Activated naive CD4-positive, alpha-beta T cell (primary cell): ENCODE measurements at places on chromosomes 1 and 21.

GRCh38 chr1:30596891-30597290, 126.5 kb downstream of the MATN1 start:
- no peak for DNase-seq

GRCh38 chr21:44891631-44892031, 18.1 kb upstream of the PTTG1IP start:
- no peak for DNase-seq

DNA sequence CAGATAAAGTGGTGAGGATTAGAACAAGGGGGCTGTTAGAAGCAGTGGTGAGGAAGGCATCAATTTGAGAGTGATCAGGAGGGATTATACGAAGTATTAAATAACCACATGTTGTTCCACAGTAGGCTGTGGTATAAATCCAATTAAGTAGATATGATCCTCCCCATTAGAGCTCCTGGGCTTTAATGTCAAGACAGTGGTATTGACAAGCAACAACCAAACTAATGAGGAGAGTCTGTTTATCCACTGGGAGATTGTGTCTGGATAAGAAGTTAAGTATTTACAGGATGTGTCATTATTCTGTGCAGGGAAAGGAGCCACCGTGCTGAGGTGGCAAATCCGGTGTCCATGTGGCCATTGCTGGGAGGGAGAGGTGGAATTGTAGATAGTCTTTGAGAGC, 5.8 kb downstream of the ACTN2 start:
- no peak for DNase-seq

- no peak for DNase-seq
Measured at GRCh38 chr1:221845650-221846371, 103.9 kb upstream of the DUSP10 start.

DNA sequence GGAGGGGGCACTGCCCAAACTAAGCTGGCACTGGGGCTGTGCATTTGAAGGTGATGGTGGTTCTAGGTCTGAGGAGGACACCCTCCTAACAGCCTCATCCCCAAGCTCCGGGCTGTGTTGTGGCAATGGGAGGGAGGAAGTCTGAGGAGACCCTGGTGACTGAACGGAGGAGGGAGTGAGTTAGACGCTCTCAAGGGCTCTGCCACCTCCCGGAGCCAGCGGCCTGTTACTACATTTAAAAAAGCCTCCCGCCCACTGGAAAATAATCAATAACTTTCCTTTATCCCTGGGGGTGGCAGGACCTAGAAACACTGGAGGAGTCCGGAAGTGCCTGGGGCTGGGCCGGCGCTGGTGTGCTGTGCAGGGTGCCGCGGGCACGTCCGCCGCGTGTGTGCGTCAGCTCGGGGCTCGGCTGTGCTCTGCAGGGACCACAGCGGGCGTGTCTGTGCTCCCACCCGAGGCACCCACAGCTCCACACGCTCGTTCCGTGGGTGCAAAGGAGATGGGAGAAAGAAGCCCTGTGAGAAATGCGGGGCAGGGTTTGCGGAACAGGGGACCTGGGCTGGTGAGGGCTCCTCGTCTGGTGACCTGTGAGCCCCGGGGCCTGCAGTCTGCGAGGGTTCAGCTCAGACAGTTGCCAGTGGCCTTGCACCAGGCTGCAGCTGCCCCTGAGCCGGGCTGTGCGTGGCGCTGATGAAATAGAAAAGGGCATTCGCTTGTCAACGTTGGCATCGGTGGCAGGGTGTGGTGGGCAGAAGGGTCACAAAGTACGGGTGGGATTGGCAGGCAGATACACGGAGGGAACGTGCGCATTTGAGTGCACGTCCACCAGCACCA, 5.3 kb downstream of the SAMD11 start:
- no peak for DNase-seq

DNA sequence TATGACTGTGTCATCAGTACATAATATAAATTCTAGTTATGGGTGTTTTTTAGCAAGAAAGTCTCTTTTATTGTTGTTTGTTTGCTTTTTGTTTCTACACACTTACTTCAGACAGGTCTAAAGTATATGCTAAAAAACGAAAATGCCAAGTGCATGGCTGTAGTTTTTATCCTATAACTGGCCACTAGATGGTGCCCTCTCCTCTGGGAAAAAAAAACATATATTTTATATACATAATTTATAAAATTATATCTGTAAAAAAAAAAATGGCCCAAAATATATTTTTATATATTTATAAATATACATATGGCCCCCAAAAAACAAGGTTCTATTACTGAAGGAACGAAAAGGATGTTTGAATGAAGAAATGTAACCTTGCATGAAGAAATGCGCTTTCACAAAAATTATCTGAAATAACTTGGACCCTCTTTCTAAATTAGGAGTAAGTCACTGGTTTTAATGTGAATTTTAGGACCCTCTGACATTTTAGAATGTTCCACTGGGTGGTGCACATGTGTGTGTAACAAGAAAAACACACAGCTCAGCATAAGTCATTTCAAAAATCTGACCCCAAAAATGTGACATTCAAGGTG, 93.5 kb downstream of the TTLL7 start:
- no peak for DNase-seq

DNA sequence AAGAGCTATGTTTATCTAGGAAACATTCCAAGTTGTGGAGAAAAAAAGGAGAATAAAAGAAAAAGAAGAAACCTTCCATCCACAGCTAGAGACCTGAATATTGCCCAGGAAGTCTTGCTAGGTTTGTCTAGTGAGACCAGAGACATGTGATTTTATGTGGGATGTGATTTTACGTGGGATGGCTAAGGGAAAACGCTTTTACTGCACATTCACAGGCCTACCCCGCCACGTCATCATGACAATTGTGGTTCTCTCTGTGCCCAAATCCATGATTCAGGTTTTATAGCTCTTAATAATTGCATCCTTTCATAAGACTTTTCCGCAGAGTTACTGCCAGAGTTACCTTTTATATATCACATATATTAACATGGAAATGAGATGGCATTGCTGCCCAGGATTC, 86.4 kb upstream of the SSX2IP start:
- DNase-seq, result no peak

DNA sequence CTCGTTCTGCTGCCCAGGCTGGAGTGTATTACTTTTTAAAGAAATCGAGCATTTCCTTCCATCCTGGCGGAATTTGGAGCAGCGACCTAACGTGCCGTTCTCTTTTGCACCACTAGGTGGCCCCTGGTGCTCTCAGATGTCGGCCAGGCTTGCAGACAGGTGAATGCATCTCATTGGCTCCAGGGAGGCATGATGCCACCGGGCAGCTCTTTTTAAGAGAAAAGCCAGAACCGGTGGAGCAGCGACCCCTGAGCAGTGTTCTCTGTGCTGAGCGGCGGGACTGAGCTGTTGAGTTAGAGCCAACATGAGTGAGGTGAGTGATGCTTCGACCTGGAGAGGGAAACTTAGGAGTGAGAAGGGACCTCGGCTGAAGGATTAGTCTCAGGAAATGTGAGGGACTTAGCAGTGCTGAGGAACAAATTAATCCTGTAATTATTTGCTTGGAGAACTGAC, at the start of gene PCP4:
Gene PCP4 (plus strand): TSS at position 241 of the 453 bp plus-strand sequence. CDS start 64 bp downstream, at position 305.
- peak; percentile 3 for DNase-seq
